ENCODE measurements at places on chromosomes 3 and 15. TPM values are rescaled to one million over a fixed set of nuclear protein-coding genes. Genes with fewer than 3 reads are reported as not detected.

DNA sequence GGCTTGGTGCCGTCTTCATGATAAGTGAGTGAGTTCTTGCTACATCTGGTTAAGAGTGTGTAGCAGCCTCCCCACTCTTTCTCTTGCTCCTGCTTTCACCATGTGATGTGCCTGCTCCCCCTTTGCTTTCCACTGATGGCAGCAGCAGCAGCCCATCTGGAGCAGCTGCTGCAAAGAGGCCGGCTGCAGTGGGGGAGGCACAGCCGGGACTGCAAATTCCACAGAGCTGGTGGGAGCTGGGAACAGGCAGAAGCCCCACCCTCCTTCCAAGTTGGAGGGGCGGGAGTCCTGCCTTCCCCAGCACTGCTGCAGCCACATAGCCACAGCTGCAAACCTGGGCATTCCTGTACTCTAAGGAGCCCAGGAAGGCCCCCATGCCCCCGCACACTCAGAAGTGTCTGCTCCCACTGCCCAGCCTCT lies 62.8 kb upstream of the IMPG2 start:
- peak; percentile 63 for DNase-seq

DNA sequence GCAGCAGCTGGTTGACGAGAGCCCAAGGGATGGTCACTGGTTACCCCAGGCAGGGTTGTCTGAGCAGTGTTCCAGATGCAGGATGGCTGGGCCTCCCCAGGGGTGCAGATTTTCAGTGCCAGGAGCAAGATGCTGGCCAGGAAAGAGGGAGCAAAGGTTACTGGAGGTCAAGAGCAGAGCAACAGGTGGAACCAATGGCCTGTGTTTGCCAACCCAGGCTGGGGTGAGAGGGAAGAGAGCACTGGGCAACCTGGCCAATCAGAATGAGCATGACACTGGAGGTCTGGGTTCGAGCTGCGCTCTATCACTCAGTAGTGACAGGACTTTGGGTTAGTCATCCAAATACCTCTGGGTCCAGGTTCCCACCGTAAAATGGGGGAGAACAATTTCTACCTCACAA lies 90.6 kb upstream of the TLE3 start:
- no peak for DNase-seq

- DNase-seq = peak; percentile 88
Observed at GRCh38 chr3:31377045-31377642, 155.6 kb upstream of the STT3B start.

GRCh38 chr3:174854987-174855386 lies 4.1 kb upstream of the NAALADL2 start:
- DNase-seq = no peak

GRCh38 chr3:87413814-87414213 lies 137.4 kb upstream of the POU1F1 start:
- no peak for DNase-seq

Gene SPTSSB
- total RNA-seq = not detected

Gene IGSF10
- total RNA-seq = under 0.01 TPM

Gene DPPA2
- total RNA-seq = not detected

Gene CYP1A1
- total RNA-seq = under 0.01 TPM

Gene GUCA1C
- not detected for total RNA-seq

Data from IMR-90 (cell line).